ENCODE measurements at places on chromosomes 3 and 15. TPM values are rescaled to one million over a fixed set of nuclear protein-coding genes. Genes with fewer than 3 reads are reported as not detected.

DNA sequence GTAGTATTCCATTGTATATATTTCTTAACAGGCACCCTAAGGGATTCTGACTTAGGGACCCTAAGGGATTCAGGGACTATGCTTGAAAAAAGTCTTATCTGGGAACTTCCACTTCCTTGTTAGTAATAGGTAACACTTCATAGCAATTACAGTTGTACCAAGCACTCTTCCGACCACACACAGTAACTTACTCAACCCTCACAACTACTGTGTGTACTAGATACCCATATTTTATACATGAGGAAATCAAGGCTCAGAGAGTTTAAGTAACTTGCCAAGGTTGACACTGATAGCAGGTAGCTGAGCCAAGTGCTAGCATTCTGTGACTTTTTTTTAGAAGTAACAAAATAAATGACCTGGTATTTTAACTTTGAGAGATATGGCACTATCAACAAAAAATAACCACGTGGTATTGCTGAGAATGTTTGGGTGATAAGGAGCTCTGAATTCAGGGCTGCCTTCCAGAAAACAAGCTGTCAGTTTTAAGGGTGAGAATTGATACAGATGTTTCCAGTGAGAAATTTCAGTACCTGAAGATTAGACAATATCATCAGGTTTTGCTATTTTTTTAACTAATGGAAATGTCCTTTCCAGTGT, 210.3 kb upstream of the SUCLG2 start:
- DNase-seq, result no peak

Gene CCR4
- total RNA-seq, result not detected

Gene GABRR3
- not detected for total RNA-seq

- peak; percentile 2 for DNase-seq
Observed at GRCh38 chr3:37668818-37669610, 192.7 kb upstream of the CTDSPL start.

DNA sequence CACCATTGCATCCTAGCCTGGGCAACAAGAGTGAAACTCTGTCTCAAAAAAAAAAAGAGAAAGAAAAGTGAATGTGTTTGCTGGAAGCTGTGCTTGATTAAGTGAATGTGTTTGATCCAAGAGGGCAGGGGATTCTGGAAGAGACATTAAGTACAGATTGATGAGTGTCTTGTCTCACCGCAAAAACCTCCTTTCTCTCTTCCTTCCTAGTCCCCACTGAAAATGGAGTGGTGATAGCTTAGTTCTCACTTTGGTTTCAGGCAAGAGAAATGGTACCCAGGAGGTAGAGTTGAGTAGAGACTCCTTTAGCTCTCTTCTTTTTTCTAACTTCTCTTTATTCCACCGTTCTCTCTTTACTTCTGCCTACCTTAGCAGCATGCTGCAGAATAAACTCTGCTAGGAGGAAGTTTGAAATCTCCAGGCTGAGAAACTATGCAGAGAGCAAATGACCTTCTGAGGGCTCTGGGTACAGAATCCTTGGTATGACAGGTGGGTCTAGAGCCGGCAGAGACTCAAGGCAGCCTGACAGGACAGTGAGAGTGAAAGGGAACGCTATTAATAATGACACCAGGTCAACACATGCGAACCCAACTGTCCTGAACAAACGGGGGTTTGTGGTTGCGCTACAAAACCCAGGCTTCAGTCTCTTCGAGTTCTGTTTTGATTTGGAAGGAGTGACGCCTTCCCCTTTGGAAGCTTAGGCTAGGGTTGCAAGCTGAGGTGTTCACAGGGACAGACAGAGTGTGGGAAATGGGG, 74.9 kb downstream of the SMAD3 start:
- DNase-seq, result no peak

Gene HIGD2B
- total RNA-seq, result not detected

Gene RETNLB
- not detected for total RNA-seq

Gene MORC1
- not detected for total RNA-seq

Gene SAMD7
- total RNA-seq, result not detected

Gene GNAT1
- 4.4 TPM for total RNA-seq

GRCh38 chr3:67109651-67110204, 111.6 kb downstream of the KBTBD8 start:
- DNase-seq, result peak; percentile 63

DNA sequence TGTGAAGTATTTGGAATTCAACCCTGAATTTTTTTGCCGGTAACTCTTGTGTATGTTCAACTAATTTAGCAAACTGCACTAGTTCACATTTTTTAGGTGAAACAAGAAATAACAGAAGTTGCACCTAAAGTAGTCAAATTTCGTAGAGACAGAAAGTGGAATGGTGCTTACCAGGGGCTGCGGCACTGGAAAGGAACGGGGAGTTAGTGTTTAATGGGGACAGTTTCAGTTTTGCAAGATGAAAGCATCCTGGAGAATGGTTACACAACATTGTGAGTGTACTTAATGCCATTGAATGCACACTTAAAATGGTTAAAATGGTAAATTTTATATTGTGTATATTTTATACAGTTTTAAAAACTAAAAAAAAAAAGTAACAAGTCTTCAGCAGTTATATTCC, 27.4 kb downstream of the PPARG start:
- DNase-seq, result no peak

DNA sequence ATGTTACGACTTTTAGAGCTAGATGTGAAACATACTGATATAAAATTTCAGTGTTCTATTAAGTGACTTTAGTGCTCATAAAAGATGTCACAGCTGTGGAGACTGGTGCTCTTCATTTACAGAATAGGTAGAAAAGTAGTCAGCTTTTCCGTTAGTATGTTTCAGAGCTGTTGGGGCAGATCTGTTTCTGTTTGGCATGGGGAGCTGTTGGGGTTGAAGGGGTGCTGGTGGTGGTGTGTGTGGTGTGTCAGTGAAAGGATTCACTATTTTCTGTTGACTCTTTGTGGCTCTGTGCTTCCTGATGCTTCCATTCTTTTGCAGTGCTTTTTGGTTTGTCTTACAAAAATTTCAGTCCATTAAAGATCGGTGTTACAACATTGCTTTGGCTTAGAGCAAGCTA, 3.2 kb downstream of the UBE2E2 start:
- DNase-seq, result no peak

Gene PARP15
- 0.08 TPM for total RNA-seq

- DNase-seq, result no peak
Observed at GRCh38 chr3:121405631-121406030, 140.2 kb downstream of the POLQ start.

DNA sequence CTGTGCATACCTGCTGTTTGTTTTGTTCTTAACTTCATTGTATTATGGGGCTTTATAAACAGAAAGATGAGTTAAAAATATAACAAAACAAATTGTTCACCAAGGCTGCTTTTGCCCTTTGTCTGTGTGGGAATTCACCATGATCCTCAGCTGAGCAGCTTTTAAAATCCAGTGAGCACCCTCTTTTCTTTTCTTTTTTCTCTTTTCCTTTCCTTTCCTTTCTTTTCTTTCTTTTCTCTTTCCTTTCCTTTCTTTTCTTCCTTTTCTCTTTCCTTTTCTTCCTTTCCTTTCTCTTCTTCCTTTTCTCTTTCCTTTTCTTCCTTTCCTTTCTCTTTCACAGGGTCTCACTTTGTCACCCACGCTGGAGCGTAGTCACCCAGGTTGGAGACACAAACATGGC, 38.3 kb downstream of the RAB8B start:
- no peak for DNase-seq

Gene KLF15
- 1.2 TPM for total RNA-seq

Gene GRK7
- 0.05 TPM for total RNA-seq

- no peak for DNase-seq
Observed at GRCh38 chr15:89389841-89390603, 55.4 kb upstream of the POLG start.

Gene MFGE8
- total RNA-seq, result 193 TPM

Gene TRIM42
- total RNA-seq, result not detected

- DNase-seq, result no peak
Observed at GRCh38 chr3:88986834-88987233, 120.6 kb upstream of the EPHA3 start.

DNA sequence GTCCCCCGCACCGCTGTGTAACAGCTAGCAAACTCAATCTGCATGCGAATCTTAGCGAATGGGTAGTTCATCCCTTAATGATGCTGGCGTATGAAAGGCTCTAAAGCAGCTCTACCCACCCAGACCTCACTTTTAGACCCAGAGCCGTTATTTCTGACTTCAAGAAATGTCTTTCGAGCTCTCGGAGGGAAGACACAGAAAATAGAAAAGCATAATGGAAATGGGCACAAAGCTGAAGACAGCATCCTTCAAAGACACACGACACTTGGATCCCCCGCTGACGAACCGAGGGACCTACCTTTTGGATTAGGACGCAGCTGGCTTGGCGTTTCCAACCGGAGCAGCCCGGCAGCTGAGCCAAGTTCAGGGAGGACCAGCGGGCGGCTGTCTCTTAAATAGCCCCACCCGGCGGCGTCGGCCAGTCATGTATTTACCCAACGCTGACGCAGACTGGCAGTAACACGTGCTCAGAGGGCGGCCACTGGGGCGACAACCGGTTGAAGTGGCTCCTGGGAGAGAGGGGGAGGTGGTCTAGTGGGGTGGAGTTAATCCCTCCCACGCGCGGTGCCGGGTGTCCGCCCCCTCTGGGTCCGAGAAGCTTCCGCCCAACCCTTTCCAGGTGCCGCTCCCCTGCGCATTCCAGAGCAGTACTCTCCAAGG, 1.5 kb downstream of the CCK start:
- no peak for DNase-seq

DNA sequence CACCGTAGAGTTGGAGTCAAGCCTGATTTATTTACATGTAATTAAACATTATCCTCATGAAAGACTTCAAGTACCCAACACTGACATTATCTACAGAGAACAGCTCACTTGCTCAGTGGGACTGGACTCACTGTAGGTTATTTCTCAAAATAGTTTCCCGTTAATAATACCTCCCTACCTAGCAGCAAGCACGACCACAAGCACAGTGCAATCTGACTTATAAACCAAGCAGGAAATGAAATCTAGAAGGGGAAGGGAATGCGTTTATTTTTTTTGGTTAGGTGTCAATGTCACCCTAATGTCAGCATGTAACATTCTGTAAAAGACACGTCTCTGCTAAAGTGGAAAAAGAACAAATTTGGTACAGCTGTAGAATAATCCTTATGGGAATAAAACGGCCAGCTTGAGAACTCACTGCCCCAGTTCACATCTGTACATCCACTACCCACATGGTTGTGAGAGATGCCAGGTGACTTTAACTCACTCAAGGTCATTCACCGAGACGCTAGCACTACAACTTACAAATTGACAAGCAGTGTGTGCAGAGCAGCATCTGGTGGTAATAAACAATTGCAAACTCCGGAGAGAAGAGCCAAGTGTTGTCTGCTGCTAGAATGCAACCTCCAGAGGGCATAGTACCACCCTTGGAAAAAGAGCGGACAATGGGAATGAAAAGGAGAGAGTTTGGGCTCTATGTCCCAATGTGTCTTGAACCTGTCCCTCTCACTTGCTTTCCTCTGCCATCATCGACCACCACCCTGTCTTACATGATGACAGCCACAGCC, 242.5 kb downstream of the CADPS start:
- DNase-seq, result no peak

DNA sequence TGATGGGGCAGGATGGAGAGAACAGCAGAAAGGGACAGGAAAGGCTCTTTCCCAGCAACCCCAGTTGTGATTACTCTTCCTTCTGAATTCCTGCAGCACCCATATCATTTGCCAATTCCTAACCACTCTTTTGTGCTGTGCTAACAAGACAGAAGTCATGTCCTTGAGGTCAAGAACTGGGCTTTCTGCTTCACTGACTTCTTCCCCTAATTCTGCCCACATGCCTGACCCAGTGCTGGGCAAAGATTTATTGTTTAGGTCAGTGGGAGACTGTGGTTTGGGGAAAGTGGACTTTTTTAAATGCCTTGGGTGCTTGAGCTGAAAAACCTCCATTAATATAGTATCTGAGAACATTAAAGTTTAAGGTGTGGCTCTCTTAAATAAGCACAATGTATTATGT, 4.2 kb upstream of the EFCAB12 start:
- DNase-seq, result no peak

Gene CHRNA3
- not detected for total RNA-seq

- DNase-seq, result peak; percentile 91
Observed at GRCh38 chr15:99476413-99477222, 89.2 kb upstream of the MEF2A start.

Gene ARL6IP5
- total RNA-seq, result 433 TPM

Gene ALDH1L1
- total RNA-seq, result not detected

- DNase-seq, result no peak
Observed at GRCh38 chr15:82715003-82715402, 5.3 kb upstream of the AP3B2 start.

Gene MASP1
- total RNA-seq, result not detected

Gene CP
- not detected for total RNA-seq

GRCh38 chr15:64426845-64427465, 33.4 kb upstream of the ZNF609 start:
- peak; percentile 22 for DNase-seq

DNA sequence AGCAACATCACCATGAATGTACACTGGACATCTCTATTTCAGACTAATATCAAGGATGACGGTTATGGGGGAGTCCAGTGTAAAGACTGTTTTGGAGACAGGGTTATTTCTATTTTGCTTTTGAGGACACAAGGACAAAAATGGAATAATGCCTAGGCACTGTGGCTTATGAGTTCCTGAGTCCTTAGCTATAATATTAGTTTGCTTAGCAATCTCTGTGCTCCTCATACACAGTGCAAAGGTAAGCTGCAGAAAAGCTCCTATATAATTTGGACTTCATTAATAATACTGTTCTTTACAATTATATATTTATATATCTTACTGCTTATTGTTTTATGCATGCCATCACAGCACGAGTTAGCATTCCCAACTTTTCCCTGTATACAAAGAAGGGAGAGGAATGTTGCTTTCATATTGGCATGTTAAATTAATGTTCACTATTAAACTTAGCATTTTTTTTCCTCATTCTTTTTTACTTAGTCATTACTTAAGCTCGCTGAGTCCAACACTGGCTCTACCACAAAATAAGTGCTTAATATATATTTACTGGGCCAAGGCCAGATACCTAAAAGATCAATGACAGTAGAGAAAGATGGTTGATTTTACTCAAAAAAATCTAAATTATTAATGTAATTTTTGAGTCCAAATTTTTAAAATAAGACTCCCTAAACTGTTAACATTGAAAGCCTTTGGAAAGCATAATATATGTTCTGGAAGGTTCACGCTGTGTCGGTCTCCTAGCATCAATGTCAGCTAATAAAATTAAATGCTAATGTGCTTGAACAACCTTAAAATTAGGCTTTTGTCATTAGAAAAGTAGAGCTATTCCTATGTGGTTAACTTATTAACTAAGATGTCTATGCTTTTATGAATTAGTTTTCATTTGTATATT, 13.8 kb downstream of the THBS1 start:
- DNase-seq, result peak; percentile 45

GRCh38 chr15:20358066-20358778, 183.4 kb downstream of the GOLGA6L6 start:
- no peak for DNase-seq

Gene CSTA
- total RNA-seq, result 0.37 TPM

Gene ACKR2
- 0.11 TPM for total RNA-seq

GRCh38 chr3:108183181-108183580, 39.0 kb downstream of the IFT57 start:
- DNase-seq, result no peak

All from myocyte (in vitro differentiated cells).